Effector memory CD8-positive, alpha-beta T cell (primary cell): ENCODE measurements at places on chromosomes 5 and 9.

- no peak for DNase-seq
- H3K27ac ChIP-seq: no peak overlapping the region
- H3K4me3 ChIP-seq: no peak overlapping the region
- peaks cover 5% of the 10 kb centered on the region for H3K27me3 ChIP-seq
- H3K4me1 ChIP-seq: no peaks in the 10 kb centered on the region
Measured at GRCh38 chr9:38478211-38478610, 54.0 kb upstream of the IGFBPL1 start.

- DNase-seq: no peak
- H3K4me1 ChIP-seq: no peaks in the 10 kb centered on the region
- H3K36me3 ChIP-seq: no peaks in the 10 kb centered on the region
- peaks cover 43% of the 10 kb centered on the region for H3K27me3 ChIP-seq
- no peak overlapping the region for H3K4me3 ChIP-seq
- H3K27ac ChIP-seq: no peak overlapping the region
Measured at GRCh38 chr5:170648541-170648940, 135.0 kb upstream of the GABRP start.

GRCh38 chr9:16689351-16689938, 181.0 kb downstream of the BNC2 start:
- H3K27me3 ChIP-seq: no peaks in the 10 kb centered on the region
- H3K4me1 ChIP-seq: no peaks in the 10 kb centered on the region
- H3K36me3 ChIP-seq: no peaks in the 10 kb centered on the region
- no peak for DNase-seq
- H3K27ac ChIP-seq: no peak overlapping the region
- no peak overlapping the region for H3K4me3 ChIP-seq

DNA sequence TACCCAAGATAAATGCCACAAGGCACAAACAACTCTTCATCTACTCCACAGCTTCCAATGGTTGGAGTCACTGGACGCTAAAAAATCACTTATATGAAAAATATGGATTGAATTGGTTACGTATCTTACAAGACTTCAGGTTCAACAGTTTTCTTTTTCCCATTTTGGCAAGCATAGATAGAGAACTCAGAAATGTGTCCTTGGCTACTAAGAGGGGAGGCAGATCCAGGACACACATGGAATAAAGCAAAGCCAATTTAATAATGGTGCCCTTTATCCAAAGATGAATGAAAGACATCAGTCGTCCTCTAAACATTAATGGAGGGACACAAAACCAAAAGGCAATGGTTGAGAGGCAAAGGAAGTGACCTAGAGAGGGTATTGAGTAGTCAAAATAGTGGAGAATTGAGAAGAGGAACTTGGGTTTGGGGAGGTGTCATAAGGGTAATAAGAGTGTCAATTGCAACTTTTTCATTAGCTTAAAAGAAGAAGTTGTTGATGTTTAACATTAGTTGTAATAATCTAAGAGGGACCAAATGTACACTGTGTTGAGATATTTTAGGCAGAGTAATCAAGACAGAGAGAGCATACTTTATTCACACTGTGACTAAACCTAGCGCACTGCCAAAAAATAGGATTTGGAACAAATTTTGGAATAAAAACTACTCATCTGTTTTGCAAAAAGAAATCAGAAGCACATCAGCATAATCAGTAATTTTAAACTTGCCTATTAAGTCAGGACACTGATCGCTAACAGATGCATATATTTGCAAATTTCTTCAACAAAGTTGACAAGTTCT, 308.2 kb downstream of the ARL15 start:
- no peak overlapping the region for H3K27ac ChIP-seq
- no peaks in the 10 kb centered on the region for H3K4me1 ChIP-seq
- H3K36me3 ChIP-seq: no peaks in the 10 kb centered on the region
- H3K27me3 ChIP-seq: no peaks in the 10 kb centered on the region

GRCh38 chr5:141208478-141208877, at the start of gene PCDHB12:
PCDHB12 (plus strand) TSS chr5:141208719; CDS start chr5:141208908, 189 bp downstream.
- no peaks in the 10 kb centered on the region for H3K4me1 ChIP-seq
- DNase-seq: no peak
- H3K4me3 ChIP-seq: no peak within 1 kb of the TSS
- H3K36me3 ChIP-seq: no peaks in the 10 kb centered on the region
- no peak within 1 kb of the TSS for H3K27ac ChIP-seq

DNA sequence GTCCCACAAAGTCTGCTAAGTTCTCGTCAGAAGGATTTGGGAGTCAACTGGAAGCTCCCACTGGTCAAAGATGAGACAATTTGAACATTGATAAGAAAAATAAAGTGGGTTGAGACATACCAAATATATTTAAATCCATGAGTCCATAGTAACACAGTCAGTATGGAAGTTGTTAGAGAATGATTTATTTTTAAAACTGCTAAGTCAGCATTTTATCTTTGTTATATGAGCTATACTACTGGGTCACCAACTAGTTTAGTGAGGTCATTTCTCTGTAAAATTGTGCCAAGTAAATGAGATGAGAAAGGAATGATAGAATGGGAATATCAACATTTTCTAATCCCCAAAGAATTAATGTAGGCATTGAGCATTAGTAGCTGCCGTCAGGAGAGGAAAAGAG, 60.2 kb downstream of the UHRF2 start:
- peaks cover 2% of the 10 kb centered on the region for H3K4me1 ChIP-seq
- H3K36me3 ChIP-seq: peaks cover 26% of the 10 kb centered on the region
- no peak for DNase-seq
- H3K4me3 ChIP-seq: no peak overlapping the region
- H3K27me3 ChIP-seq: no peaks in the 10 kb centered on the region

- no peaks in the 10 kb centered on the region for H3K36me3 ChIP-seq
- no peak overlapping the region for H3K4me3 ChIP-seq
- H3K27ac ChIP-seq: no peak overlapping the region
Measured at GRCh38 chr9:111679199-111679598, 17.8 kb downstream of the GNG10 start.
